HT-29 (cell line): ENCODE measurements at places on chromosomes 7 and 10.
A peak's percentile ranks its signal among the peaks of the same experiment; 100 is the strongest.

DNA sequence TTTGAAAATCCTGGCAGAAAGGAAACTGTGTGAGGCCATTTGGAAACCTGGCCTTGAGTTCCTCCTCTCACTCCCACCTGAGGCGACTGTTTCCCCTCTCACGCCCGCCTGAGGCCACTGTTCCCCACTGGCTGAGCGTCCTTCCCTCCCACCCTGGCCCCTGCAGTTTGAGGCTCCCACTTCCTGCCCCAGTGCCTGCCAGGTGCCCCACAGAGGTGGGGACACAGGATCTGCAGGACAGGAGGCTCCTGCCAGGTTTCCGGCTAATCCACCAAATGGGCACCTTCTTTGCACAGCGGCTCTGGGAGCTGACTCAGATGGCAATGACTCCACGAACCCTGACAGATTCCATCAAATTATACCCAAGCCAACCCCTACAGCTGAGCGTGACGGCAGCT is 24.3 kb upstream of the LARP4B start:
- DNase-seq = no peak

DNA sequence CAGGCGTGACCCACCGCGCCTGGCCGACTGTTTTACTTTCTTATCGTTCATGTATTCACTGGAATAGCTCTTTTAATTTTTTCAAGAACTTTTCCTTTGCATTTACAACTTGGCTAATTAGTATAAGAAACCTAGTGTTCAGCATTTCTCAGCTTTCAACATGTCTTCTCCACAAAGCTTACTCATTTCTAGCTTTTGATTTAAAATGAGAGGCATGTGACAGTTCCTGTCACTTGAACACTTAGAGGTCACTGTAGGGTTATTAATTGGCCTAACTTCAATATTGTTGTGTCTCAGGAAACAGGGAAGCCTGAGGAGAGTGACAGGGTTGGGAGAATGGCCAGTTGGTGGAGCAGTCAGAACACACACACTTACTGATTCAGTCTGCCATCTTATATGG is 125.1 kb upstream of the GPR22 start:
- DNase-seq = no peak

- DNase-seq = no peak
Measured at GRCh38 chr10:74977072-74977471, 134.4 kb upstream of the SAMD8 start.

DNA sequence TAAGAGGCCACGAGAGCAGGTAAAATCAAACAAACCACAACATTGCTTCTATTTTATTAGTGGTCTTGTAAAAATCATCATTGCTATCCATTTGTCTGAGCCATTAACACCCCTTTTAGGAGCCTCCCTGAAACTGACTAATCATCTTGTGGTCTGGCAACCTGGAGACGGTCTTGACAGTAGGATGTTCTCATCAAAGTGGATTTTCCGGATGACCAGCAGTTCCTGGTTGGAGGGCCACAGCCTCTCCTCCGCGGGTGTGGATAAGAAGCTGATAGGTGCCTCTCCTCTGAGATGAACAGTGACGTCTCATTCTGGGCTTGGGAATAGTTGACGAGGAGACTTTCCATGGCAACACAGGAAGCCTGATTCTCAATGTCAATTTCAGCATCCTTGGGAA is 490.7 kb downstream of the TYW1 start:
- DNase-seq = no peak

- no peak for DNase-seq
Measured at GRCh38 chr10:22655312-22655981, 58.9 kb downstream of the PIP4K2A start.

GRCh38 chr10:101135141-101136006 is 4.3 kb downstream of the TLX1 start:
- DNase-seq = no peak

GRCh38 chr10:61852261-61852660 is 49.2 kb upstream of the ARID5B start:
- no peak for DNase-seq

- peak; percentile 43 for DNase-seq
Measured at GRCh38 chr10:100510533-100511308, 8.9 kb downstream of the SEC31B start.

- peak; percentile 66 for DNase-seq
Measured at GRCh38 chr7:106313456-106313901, 28.7 kb upstream of the NAMPT start.

DNA sequence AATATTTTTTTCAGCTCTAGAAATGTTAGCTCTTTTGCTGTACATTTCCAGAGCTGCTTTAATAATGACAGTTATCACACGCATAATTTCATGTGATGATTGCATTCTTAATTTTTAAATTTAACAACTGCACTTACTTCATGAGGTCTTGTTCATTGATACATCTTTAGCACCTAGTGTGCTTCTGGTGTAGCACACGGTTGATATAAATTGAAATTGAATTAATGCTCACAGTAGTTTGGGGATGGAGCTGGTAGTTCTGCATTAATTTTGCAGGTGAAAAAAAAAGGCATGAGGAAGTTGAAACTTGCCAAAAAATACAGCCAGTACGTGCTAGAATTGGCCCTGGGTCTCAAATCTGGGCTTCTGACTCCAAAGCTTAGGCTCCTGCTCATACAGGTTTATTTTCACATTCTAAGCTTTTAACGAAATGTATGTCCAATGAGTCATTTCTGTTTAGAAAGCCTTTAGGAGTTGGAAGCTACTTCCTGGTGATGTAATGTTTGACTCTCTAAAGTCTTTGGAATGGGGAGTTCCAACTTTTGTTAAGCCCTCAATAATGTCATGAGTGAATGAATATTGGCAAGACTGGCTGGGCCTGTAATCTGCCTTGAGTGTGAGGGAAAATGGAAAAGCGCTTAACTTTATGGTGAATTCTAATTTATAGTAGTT is 62.5 kb downstream of the DAGLB start:
- DNase-seq = peak; percentile 90

- no peak for DNase-seq
Measured at GRCh38 chr10:105044902-105045301, 403.8 kb downstream of the SORCS3 start.

GRCh38 chr7:70743531-70744325 is 388.2 kb upstream of the GALNT17 start:
- no peak for DNase-seq

DNA sequence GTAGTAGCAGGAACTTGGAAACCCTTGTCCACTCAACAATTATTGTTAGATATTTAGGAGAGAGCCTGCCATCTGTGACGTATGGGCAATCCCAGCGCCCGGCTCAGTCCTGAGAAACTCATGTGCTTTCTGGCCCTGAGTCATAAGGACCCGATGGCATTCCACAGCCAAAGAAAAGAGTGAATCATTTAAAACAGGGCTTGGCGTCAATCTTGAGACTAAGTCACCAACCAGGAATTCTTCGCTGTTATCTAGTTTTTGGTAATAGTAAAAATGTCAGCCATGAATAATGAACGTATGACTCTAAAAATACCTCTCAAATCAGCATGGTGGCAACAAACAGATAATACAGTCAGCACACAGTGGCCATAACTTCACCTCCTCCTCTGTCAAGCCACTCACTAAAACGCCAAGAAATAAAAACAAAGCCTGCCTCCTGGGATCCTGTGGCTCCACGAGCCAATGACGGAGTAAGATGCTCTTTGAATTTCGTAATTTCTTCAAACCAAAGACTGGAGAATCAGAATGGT is 140.8 kb downstream of the ADAM12 start:
- DNase-seq = no peak

GRCh38 chr10:44966816-44967509 is 7.4 kb downstream of the RASSF4 start:
- DNase-seq = no peak

DNA sequence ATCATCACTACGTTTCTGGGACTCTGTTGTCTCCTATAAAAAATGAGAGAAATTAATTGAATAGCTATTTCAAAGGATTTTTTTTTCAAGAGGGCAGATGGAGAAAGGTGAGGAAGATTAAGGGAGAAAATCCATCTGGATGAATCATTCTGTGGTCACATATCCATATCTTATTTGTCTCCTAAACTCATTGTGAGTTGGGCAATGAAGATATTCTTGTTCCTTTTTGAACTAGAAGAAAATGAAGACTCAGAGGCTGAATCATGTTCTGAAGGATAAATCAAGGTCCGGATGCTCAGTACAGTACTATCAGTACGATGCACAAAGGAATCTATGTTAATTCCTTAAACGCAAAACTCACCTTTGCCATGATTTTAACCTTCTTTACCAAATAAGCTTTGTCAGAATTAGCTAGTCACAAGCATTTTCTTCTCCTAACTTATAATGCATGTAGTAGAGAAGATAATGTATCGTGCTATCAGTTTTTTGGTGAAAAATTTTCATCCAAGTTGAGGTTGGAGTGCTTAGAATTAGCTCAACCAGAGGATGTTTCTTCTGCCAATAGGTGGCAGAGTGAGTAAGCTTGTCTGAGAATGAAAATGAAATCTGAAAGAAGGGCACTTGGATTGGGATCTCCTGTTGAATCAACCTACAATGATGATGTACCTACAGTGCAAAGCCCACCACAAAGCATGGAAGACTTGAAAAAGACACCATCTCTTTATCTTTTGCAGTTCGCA is 446.9 kb downstream of the KIF20B start:
- DNase-seq = peak; percentile 70

DNA sequence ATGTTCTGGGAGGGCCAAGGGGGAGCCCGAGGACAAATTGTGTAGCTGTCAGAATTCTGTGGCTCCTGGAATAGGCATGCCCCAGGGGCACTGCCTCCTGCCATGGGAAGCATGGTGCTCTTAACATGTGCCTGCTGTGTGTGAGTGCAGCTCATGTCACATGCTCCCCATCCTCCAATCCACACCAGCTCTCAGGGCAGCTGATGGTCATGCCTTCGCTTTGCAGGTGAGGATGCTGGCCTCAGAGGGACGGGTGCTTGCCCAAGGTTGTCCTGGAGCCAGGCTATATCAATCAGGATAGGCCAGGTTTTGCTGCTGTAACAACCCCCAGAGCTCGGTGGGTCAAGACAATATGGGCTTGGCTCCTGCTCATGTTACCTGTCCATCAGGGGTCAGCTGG is 303.4 kb downstream of the RPS24 start:
- DNase-seq = no peak

DNA sequence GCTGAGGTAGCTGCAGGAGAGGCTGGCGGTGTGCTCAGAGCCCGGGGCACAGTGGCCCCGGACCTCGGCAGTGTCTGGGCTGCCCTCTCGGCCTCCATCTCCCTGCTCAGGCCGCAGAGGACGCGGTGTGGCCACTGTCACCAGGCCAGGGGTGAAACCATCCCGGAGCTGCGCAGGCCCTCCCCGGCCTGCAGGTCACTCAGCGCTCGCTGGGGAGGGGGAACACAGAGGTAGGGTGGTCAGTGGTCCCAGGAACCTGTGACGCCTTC is 49.8 kb upstream of the DAGLB start:
- DNase-seq = no peak

DNA sequence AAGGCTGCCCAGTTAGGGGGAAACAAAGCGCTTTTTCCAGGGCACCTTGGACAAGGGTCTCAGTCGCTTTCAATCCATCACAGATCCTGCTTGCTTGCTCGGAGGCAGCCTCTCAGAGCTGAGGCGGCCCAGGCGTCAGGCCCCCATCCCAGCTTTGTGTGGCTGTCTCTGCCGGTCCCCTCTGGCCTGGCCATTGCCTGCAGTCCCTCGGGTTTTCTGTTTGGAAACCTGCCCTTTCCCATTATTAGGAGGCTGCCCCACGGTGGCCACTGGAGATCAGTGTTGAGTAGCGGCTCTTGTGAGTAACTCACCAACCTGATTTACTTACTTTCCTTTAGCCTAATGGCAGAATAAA is 216.1 kb downstream of the GLRX3 start:
- DNase-seq = no peak

- peak; percentile 56 for DNase-seq
Measured at GRCh38 chr7:7315851-7316250, 133.5 kb downstream of the C1GALT1 start.
